Gastroesophageal sphincter (tissue), 4 donors: ENCODE measurements at places on chromosomes 11 and 22.

DNA sequence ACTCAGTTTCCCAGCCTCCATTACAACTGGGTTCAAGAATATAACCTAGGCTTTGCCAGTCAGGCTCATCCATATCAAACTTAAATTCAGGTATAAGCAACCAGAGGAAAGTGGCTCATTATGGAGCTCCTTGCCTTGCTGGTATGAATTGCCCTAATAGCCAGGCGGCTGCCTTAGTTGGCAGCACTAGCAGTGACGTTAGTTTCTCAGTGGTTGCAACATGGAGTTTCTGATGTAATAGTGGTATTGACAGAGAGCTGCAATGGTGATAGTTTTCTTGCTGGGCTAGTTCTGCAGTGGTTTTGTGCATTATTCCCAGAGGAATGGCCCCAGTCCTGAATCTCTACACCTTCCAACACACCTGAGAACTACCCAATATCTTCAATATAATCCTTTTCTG lies 3.8 kb upstream of the TMEM123 start:
- ATAC-seq = no peak

DNA sequence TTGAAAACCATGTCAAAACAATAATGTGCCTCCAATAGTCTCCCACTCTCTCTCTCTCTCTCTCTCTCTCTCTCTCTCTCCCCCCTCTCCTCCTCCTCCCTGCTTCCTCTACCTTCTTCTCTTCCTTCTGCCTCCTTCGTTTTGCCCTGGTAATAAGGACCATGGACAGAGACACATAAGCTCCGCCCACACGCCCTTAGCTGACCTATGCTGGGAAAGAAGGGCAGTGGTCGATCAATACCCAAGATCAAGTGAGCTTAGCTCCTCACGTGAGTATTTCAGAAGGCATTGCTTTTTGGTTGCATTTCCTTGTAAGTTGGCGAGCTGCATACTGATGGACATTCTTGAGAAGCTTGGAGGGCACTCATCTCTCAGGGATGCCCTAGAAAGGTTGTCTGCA lies 194.8 kb downstream of the MIAT start:
- ATAC-seq = no peak

GRCh38 chr11:95688015-95688414 lies 101.6 kb downstream of the FAM76B start:
- no peak for ATAC-seq

DNA sequence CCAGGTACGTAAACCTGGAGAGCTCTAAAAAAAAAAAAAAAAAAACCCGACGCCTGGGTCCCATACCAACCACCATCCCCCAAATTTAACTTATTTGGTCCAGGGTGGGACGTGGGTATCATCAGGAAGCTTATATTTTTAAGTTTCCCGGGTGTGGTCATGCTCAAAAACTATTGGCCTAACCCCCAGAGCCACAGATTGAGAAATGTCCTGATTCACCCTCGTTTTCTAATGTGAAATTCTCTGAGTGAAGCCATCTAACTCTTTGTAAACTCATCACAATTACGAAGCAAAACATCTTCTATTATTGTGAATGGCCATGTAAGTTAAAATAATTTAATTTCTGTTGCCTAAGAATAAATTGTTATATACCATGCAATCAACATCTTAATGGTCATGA lies 29.6 kb downstream of the PAK1 start:
- no peak for ATAC-seq

GRCh38 chr11:18523084-18523483 lies 3.7 kb downstream of the TSG101 start:
- ATAC-seq = no peak
